Thyroid gland (tissue), 4 donors: ENCODE measurements at places on chromosomes 3 and 15.

DNA sequence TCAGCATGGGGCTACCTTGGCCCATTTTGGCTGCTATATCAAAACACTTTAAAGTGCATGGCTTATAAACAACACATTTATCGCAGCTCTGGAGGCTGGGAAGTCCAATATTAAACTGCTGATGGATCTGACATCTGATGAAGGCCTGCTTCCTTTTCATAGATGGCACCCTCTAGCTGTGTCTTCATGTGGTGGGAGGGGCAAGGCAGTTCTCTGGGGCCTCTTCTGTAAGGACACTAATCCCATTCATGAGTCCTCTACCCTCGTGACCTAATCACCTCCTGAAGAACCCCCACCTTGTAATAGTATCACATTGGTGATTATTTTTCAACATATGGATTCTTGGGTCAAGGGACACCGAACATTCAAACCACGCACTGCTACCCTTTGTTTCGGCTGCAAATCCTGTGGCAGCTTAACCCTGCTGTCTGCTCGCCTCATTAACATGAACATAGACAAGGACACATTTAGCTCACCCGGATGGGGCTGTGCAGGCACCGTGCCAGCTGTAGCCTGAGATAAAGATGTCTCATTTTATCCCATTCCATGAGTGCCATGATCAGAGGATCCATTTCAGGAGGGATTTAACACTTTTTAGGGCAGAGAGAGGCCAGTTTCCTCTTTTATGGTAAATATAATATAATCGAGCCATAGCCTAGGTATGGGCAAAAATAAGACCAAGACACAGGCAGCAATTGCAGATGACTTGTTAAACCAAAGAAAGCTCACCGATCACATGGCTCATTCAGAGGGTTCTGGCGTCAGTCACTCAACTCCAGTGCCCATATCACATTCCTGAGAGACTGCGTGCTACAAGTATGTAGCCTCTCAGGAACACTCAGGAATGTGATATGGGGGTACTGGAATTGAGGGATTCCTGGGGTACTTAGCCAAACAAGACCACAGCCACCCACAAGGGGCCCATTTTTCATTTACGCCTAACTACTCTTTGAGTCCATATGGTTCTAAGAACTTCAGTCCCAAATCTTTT lies 251.1 kb upstream of the ST8SIA2 start:
- no peak for DNase-seq

DNA sequence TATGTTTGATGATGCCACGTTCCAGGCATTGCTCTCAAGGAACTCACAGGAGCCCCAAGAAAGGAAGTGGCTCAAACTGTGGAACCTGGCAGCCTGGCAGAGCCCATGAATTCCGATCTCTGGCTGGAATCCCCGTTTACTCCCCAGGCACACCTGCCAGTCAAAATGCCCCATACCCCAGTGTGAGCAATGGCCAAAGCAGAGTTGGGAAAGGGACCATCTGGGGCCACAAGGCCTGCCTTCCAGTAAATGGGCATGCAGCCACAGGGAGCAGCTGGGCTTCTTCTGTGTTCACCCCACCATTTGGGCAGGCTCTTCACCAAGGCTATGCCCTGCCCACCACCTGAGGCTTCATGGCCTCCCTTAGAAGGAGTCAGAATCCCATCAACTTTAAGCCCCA lies 257.0 kb upstream of the GOLGA6L4 start:
- DNase-seq: no peak

GRCh38 chr3:156388497-156389448 lies 166.1 kb downstream of the SSR3 start:
- DNase-seq: peak; percentile 43

GRCh38 chr15:60969658-60970057 lies 259.4 kb downstream of the RORA start:
- no peak for DNase-seq
